ENCODE measurements at places on chromosomes 11 and 22. TPM values are rescaled to one million over a fixed set of nuclear protein-coding genes. Genes with fewer than 3 reads are reported as not detected.

GRCh38 chr22:23389271-23390071, 190.6 kb downstream of the IGLL1 start:
- DNase-seq, result no peak

DNA sequence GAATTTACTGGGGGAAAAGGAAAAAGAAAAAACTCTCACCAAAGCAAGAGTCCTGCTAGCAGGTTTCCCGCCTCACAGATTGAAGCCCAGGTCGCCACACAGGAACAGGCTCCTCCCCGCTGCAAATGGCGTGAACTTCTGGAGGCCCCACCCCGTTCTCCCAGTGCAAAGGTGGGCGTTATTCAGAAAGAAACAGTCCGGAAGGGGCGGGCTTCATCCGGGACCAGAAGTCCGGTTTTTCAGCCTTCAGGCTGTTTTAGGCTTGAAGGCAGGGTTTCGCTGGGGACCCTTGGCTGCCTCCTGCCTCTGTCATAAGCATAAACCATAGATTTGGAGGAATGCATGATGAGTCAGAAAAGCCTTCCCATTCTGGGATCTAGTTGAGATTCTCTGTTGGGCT, 148.3 kb upstream of the POU2AF2 start:
- DNase-seq, result no peak

DNA sequence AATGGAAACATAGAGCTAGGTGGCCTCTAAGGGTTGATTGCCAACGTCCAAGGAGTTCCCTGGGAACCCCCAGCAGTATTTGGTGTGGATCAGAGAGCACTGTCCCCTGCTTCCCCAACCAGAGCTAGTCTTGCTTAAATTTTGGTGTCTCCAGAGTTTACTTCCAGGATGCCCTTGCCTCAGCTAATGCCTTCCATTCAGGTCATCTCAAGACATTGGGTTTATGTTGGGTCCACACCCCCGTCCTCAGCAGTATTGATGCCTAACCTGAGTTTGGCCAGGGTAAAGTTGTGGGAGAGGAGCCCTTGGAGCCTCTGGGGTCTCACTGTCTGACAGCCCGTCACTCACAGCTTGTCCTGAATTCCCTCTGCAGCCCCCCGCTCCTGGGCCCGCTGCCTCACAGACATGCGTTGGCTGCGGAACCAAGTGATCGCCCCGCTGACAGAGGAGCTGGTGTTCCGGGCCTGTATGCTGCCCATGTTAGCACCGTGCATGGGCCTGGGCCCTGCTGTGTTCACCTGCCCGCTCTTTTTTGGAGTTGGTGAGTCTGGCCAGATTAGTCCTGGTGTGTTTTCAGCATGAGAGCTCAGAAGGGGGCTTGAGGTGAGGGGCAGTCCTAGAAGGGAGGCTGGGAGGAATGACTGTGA, 1.4 kb downstream of the RCE1 start:
- DNase-seq, result no peak

Gene MUC15
- 6.9 TPM for total RNA-seq

DNA sequence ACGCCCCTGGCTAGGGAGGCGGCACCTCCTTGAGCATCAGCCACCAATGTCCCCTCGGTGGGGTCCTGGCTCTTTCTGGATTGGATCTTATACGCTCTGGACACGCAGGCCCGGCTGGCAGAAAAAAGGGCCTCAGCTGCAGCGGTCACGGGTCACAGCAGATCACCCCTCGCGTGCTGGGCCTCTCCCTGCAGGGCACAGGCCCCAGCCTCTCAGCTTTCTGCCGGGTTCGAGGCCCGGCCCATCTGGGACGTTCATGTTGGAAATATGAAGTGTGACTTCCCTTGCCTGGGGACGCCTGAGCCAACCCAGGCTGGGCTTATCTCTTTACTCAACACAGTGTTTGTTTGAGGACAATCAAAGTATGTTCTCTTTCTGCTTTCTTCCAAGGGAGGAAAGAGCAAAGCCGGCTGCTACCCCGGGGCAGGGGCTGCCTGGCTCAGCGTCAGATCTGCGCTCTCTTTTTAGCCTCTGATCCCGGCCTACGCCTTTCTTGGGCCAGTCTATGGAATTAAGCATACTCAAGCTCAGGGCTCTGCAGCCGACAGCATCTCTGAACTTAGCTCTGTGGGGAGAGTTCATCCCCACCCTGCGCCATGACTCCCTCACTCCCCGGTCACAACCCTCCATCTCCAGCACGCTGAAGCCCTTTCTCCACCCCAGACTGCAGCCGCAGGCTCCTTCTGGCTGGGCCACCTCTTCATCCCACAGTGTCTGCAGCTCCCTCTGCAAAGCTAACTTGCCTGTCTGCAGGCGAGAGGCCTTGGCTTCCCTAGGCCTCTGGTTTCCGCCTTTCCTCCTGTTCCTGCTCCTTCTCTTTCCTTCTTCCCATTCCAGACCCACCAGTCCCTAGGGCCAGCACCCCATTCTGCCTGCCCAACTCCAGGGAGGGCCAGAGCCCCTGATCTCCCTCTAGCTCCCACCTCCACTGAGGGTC, 38.8 kb downstream of the ADAMTS15 start:
- DNase-seq, result no peak

DNA sequence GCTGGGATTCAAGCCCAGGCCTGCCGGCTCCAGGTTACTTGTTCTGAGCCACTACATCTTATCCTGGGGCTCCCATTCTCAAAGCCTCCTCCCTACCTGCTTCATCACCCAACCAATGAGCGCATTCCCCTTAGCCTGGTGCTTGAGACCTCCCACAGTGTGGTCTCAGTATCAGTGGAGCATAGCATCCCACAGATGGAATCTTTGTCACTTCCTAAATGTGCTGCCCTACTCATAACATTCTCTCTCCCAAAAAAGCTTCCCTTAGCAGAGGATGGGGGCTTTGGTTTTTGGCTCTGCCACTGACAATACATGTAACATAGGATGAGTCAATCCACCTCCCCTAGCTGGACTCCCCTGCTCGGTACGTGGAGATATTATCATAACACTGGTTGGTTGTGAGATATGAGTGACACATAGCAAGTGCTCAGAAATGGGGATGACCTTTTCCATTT, 28.8 kb downstream of the TEAD1 start:
- DNase-seq, result no peak

GRCh38 chr11:8988329-8989234, 15.2 kb downstream of the NRIP3 start:
- DNase-seq, result no peak

GRCh38 chr11:86660088-86660487, 12.3 kb downstream of the ME3 start:
- no peak for DNase-seq

GRCh38 chr11:1335811-1336761, 26.7 kb upstream of the TOLLIP start:
- DNase-seq, result no peak

Gene SEZ6L
- 11.6 TPM for total RNA-seq

GRCh38 chr22:29207562-29208501, 2.1 kb downstream of the EMID1 start:
- DNase-seq, result no peak

DNA sequence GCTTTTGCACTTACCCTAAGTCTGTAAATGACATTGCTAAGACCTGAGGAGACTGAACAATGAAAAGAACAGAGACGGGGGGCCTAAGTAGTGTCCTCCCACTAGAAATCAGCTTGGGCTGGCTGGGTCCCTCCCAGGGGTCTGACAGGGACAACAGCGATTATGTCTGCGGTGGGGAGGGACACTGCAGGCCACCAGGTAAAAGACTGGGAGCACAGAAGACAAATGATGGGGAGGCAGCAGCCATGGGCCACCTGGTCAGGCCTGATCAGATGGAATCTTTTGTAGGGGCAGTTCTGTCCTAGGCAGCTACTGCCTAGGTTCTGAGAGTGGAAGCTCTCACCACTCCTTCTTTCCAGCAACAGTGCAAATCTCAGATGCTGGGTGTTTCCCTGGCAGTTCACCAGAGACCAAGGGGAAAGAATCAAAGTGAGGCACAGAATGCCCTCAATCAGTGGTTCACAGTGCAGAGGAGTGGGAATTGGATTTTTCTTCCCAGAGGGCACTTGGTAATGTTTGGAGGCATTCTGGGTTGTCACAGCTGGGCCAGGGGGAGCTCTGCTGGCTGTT, 59.1 kb upstream of the GNAZ start:
- no peak for DNase-seq

DNA sequence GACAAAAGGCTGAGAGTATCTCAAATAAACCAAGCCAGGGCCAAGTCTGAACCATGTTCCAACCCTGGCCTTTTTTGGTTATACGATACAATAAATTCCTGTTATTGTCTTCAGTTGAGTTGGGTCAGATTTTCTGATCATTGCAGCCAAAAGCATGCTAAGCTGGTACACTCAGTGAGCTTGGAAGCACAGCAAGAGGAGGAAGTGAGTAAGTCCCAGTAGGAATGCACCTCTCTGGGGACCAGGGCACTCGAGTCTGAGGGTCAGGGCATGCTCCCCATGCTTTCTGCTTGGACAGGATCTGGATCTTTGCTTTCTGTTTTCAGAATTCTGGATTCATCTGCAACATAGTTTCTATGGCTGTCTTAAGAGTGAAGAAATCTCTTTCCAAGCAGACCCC, 73.1 kb downstream of the TMPRSS5 start:
- no peak for DNase-seq

GRCh38 chr11:101345891-101346290, 216.3 kb upstream of the PGR start:
- DNase-seq, result no peak

Gene TREH
- 0.33 TPM for total RNA-seq

- DNase-seq, result no peak
Observed at GRCh38 chr11:63462137-63462536, 28.8 kb downstream of the PLAAT5 start.

DNA sequence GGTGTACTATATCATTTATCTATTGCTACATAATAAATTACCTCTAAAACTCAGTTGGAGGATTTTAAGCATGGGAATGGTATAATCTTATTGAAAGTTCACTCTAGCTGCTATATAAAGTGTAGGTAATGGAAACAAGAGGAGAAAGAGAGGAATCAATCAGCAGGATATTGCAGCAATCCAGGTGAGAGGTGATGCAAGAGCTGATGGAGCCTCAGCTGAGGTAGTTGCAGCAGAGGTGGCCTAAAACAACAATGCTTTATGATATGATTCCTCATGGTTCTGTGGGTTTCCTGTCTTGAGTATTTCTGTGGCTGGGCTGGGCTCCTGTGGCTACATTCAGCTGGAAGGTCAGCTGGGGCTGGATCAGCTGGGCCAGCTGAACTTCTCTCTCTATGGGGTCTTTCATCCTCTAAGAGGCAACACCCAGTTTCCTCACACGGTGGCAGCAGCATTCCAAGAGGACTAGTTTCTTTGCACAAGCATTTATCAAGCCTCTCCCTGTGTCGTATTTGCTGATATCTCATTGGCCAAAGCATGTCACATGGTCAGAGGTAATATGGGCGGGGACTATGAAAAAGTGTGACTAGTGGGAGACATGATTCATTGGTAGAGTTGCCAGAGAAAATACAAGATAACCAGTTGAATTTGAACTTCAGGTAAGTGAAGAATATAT, 135.4 kb upstream of the LARGE1 start:
- DNase-seq, result no peak

Gene OR52N4
- total RNA-seq, result not detected

Gene MUC2
- 1.5 TPM for total RNA-seq

DNA sequence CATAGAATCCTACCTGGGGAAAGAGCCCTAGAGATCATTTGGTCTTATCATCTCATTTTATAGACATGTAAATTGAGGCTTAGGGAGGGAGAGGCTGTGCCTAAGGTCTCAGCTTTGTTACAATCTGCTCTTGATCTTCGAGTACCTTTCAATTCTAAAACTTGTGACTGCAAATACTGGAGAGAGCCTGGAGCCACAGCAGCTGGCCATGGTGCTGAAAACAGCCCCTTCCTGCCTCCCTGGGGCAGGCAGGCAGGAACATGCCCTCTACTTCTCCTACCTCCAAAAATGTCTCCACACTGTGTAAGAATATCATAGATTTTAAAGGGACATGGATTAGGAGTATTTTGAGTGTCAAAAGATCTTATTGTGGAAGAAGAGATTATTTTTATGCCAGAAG, 52.2 kb downstream of the C22orf42 start:
- DNase-seq, result no peak

- DNase-seq, result no peak
Observed at GRCh38 chr11:96094156-96094555, 170.2 kb upstream of the MTMR2 start.

GRCh38 chr11:132691848-132692550, 840.3 kb downstream of the OPCML start:
- no peak for DNase-seq

DNA sequence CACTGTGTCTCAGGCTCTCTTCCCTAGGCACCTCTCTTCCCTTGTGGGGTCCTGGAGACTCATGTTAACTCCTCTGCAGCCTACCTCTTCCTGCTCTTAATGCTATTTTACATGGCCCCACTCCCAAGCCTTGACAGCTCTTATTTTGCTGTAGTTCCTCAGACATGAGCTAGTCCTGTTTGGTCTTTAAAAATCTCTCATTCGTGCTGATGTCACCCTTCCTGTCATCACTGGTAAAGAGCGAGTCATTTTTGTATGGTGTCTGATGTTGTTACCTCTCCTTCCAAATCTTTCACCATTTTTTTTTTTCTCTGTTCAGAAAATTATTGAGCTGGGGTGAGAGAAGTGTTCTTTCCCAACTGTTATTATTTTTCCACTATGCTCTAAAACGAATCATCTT, 84.8 kb upstream of the ZBED5 start:
- DNase-seq, result no peak

Gene NCAM1
- 21.7 TPM for total RNA-seq

DNA sequence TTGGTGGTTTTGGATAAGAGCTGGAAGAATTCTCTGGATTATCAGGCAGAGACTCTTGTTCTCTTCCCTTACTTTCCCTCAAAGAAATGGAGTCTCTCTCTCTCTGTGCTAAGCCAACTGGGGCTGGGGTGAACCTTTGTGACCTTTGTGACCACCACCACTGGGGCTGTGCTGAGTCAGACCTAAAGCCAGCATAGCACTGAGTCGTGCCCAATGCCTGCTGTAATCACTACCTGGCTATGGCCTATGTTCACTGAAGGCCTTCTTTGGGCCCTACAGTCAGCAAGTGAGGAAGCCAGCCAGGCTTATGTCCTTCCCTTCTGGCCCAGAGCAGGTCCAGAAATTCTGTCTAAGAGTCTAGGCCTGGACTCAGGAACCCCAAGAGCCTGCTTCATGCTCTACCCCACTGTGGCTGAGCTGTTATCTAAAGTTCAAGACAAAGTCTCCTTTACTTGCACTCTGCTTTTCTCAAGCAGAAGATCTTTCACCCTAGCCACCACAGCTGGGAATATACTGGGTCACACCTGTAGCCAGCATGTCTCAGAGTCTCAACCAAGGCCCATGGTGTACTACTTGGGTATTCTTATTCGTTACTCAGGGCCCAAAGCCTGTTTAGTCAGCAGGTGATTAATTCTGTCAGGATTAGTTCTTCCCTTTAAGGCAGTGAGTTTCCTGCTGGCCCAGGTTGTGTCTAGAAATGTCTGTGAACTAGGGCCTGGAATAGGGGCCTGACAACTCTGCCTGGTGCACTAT, 86.0 kb downstream of the EHF start:
- no peak for DNase-seq

DNA sequence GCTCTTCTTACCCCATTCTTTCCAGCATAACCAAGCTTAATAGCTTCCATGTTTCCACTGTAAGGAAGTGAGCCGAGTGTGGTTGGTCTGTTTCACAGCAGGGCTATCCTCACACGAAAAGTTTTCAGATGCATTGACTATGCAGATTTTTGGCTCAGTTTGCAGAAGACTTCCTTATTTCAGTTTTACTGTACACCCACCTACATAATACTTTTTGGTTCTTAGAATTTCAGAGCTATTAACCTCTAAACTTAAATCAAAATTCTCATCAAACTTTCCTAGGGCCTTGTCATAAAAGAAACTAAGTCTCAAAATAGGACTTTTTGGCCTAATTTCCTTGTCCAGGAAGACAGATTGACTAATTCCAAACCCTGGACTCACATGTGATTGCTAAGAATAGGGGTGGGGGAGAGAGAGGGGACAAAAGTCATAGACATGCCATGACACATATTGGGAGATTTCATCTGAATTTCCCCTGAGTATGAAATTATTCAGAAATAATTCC, 7.3 kb upstream of the EHF start:
- no peak for DNase-seq

Gene MS4A12
- not detected for total RNA-seq

Measured in type B pancreatic cell (in vitro differentiated cells).